Stimulated activated CD4-positive, alpha-beta T cell treated with anti-CD3 and anti-CD28 coated beads, Interleukin-1b, Interleukin-23, amount 100 ng/mL, for 1 hour (primary cell): ENCODE measurements at places on chromosomes 7 and 10.
A peak's percentile ranks its signal among the peaks of the same experiment; 100 is the strongest.

DNA sequence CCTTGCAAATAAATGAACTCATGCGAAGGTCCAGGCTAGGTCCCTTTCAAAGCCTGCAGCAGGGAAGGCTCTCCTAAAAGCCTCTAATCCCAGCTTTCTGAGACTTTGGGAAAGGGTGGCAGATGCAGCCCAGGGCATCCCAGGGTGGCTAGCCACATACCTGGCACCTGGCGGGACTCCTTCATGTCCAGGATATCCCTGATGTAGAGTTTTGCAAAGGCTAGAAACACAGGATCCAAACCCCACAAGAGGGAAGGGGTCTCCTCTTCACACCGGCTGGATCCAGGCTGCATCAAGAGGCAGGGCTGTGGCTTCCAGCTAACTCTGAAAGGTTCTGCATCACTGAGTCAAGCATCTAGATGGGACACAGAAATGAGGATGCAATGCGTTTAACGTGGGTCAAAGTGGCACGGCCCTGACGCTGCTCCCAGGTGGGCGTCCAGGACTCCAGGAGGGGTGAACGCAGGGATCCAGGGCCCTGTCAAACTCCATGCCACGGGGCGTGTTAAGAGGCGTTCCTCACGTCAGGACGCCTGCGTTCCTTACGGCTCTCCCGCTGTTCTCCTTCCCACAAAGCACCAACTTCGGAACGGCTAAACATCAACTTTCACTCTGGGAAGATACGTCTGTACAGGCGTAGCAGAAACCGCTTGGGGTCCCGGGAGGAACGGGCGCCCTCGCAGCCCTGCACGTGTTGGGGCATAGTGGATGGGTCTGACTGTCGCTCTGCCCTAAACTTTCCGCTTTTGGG is 507 bp downstream of the STN1 start:
- DNase-seq, result no peak

DNA sequence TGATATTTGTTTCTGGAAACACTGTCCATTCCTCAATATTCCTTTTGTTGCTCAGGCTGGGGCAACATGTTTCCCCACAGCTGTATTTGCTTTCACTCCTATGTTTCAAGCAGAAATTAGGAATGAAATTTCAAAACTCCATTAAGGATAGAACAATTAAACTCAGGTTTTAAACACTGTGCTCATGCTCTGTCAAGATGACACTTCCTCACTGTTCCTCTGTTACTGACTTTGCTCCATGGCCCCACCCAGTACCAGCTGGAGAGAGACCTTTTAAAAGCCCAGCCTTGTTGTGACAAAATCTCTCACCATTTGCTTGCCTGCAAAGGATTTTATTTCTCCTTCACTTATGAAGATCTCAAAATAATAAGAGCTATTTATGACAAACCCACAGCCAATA is 197.4 kb downstream of the ELMO1 start:
- DNase-seq, result no peak

DNA sequence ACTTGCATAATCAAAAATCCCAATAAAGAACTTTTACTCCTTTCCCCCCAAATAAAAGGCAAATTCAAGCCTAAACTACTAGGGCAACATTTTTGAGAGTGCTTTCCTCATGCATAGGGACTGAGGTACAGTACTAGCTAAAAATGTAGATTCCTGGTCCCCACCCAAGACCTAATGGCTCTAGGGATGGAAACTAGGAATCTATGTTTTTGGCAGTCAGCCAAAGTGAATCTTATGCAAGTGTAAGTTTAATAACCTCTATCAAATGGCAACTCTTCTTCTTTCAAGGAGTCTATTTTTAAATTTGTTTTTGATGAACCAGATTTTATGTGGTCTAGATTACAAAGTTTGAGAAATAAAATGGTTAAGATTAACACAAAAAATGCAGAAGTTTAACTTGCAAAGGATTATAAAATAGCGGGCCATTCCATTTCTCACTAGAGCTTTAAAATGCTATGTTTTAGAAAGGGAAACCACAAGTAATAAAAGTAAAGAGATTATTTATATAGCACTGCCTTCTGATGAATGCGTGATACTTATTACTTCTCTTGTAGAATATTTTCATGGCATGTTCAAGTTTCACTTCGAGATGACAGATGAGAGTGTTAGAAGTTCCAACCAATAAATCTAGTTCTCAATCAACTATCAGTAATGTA is 70.4 kb upstream of the MDFIC start:
- no peak for DNase-seq

DNA sequence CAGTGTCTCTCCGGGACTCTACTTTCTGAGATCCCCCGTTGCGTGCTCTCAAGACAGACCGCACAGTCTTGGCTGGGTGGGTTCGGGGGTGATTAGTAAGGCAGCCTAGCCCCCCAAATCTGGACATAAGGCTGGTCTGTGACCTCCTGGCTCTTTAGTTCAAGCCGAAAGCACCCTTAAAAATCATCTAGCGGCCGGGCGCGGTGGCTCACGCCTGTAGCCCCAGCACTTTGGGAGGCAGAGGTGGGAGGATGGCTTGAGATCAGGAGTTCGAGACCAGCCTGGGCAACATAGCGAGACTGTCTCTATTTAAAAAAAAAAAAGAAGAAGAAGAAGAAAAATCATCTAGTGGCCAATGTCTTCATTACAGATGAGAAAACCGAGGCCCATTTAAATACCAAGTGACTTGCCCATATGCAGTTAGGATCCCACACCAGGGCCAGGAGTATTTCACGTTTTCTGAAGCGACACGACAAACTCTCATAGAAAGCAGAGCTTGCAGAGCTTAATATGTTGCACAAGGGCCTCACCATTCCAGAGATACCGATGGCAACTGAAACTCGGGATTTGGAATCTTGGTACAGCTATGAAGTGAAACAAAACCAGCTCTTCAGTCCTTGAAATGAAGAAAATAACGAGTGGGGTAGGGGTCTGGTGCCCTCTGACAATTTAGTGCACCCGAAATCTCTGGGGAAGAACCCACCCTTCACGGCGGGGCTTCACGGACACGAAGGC is 703 bp upstream of the HILPDA start:
- DNase-seq, result no peak

DNA sequence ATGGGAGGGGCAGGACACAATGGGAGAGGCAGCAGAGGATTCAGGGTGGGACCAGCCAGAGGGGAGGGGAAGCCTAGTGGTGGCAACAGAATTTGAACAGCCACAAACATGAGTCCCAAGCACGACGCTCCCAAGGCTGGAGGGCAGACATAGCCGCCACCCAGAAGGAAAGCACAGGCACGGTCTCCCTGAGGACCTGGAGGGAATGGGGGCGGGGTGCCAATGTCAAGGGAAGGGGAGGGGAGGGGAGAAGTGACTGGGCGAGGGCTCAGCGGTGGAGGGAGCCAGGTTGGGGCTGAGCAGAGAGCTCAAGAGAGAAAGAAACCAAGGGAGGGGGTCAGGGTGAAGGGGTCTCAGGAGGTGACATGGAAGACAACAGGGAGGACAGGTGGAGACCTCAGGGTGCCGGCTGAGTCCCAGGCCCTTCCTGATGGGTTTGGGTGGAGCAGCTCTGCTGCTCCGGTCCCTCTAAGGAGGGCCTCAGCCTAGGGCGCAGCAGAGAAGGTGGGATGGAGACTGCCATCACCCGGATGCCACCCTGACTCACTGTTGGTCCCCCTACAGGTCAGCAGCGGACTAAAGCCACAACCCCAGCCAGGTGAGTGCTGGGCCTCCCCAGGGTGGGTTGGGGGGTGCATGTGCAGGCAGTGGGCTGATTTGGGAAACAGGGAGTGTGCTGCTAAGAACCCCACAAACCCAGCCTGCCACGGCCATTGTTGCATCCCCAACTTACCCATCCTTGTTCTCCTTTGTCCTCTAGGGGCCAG is 24.2 kb downstream of the PILRA start:
- no peak for DNase-seq

- no peak for DNase-seq
Observed at GRCh38 chr10:125061557-125062226, 98.7 kb downstream of the CTBP2 start.

- DNase-seq, result no peak
Observed at GRCh38 chr10:69842020-69842419, 40.3 kb downstream of the COL13A1 start.

GRCh38 chr7:110157631-110158362 is 933.1 kb upstream of the LRRN3 start:
- DNase-seq, result no peak

DNA sequence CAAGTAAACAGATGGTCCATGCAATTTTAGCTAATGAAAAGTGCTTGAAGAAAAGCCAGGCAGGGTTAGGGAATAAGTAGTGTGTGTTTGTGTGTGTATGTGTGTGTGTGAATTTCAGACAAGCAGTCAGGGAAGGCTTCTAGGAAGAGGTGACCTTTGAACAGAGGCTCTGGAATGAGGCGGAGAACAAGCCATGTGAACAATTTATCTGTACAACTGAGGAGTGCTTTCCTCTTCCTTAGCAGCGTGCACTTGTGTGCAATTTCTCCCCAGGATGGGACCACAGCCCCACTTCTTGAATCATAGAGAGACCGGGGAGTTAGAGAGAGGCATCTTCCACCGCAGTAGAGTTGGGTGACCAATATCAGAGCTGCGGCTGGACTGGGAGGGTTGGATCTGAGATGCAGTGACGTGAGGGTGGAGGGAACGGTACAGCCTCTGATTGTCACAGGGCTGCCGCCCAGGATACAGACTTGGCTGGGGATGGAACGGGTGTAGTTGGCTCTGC is 69.2 kb upstream of the FAM171A1 start:
- DNase-seq, result no peak

GRCh38 chr7:17234030-17234397 is 64.4 kb upstream of the AHR start:
- peak; percentile 5 for DNase-seq

GRCh38 chr7:47743965-47744591 is 162.2 kb upstream of the TNS3 start:
- DNase-seq, result no peak

DNA sequence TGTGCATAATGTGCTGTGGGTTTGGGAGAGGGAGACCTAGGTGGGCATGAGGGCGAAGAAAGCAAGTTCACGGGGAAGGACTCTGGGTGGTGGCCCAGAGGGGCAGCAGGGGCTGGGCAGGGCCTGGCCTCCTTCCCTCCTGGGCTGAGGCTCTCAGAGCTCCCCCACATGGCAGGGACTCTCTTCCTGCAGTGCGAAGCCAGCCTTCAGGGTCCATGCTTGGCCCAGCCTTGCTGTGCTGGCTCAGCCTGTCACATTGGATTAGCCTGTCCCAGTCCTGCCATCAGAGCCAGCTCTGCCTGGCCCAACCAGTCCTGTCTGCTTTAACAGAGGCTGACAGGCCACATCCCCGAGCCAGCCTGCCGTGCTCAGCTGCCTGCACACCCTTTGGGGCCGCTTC is 20.4 kb upstream of the ZNF488 start:
- DNase-seq, result no peak

DNA sequence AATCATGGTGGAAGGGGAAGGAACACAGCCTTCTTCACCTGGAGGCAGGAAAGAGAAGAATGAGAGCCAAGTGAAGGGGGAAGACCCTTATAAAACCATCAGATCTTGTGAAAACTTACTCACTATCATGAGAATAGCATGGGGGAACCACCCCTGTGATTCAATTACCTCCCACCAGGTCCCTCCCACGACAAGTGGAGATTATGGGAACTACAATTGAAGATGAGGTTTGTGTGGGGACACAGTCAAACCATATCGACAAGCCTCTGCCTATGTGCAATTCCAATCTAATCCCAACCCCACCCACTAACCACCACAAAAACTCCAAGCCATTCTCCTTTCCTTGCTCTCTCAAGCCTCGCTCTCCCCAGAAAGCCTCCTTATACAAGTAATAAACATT is 69.2 kb downstream of the TAC1 start:
- DNase-seq, result no peak

DNA sequence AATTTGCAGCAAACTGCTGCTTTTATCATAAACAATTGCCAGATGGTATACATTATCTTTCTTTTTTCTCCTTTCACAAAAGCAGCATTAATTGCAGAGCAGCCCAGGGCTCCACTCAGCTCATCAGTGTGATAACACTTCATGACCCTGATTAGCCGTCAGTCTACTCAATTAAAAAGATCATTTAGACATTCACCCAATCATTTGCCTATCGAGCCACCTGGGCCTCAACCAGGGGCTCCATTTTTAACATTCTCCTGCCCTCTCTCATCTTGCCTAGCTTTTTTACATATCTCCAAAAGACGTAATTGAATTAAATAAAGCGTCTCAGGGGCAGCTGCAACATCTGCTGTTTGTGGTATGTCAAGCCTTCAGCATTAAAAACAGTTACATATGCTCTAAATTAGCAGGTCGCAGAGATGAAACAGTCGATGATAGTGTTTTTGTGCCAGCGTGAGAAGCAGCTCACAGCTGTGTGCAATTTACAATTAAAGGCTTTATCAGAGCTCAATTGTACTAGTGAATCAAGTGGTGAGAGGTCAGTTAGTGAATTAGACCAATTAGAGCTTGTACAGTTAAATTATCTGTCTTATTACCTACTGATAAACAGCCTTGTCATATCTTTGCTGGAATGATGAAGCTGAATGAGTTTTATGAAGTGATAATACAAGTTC is 522.5 kb downstream of the ETV1 start:
- DNase-seq, result no peak
